ENCODE measurements at places on chromosomes 4 and X.

DNA sequence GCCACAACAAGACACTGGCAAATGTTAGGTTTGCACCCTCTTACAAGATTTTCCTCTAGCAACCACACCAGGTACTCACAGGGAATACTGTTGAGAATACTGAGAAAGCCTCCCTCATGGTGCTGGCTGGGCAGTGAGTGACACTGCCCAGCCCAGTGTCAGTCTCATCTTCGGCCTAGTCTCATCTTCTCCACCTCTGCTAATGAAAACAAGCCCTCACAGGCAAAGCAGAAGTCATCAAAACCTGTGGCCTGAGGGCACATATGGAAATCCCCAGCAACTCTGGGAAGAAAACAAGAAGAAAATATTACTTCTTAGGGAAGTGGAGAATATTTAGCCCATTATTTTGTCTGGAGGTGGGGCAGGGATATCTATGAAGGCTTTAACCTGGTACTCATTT is 7.9 kb upstream of the ADAM29 start:
- DNase-seq = no peak

DNA sequence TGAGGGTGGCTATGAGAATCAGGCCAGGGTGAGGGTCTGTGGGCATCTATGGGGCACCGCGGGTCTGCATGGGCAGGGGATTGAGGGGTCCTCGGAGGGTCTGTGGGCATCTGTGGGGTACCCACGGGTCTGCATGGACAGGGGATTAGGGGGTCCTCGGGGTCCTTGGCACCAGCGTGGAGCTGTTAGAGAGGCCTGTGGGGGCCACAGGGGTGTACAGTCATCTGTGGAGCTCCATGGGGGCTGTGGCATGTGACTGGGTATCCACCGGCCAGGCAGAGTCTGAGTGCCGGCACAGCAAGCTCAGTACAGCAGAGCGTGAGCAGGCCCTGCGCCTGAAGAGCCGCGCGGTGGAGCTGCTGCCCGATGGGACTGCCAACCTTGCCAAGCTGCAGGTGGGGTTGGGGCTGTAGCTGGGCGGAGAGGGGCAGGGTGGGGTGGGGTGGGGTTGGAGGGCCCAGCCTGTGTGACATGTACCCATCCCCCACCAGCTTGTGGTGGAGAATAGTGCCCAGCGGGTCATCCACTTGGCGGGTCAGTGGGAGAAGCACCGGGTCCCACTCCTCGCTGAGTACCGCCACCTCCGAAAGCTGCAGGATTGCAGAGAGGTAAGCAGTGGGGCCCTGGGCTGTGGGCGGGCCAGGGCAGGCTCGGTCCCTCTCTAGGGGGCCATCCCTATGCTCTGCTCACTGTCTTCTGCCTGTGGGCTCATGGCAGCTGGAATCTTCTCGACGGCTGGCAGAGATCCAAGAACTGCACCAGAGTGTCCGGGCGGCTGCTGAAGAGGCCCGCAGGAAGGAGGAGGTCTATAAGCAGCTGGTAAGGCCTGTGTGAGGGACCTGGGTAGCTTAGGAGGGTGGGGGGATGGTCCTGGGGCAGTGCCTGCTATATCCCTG is 12.9 kb downstream of the CCDC22 start:
- DNase-seq = no peak

- no peak for DNase-seq
Observed at GRCh38 chr4:152352622-152353116, 183.2 kb downstream of the FBXW7 start.

GRCh38 chr4:165635381-165635780 is 237.7 kb upstream of the TLL1 start:
- no peak for DNase-seq

DNA sequence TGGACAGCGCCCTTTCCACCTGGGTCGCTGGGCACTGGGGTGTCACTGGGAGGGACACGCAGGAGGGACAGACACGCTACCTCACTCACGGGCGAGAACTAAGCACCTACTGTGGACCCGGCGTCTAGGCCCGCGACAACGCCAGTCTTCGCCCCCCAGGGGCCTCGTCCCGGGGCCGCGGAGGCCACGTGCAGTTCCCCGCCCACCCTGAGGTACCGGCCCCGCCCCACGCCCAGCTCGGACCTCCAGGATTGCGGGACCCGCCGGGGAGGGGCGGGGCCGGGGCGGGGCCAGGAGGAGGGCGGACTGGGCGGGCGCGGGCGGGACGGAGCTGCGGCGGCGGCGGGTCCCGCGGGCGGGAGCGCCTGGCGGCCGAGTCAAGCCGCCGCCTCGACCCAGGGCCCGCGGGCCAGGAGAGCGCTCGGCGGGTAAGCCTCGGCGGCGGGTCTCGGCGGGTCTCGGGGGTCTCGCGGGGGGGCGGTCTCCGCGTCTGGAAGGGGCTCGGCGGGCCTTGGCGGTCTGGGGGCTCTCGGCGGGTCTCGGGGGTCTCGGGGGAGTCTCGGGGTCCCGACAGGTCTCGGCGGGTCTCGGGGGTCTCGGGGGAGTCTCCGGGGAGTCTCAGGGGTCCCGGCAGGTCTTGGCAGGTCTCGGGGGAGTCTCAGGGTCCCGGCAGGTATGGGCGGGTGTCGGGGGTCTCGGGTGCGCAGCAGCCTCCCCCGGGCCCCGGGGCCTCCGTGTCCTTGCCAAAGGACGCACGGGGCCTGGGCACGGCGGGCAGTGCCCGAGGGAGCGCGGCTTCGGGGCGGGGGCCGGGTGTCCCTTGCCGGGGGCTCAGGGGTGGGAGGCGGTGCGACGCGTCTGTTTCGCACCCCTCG is at the start of gene SH3BP2:
Gene SH3BP2, plus strand, starts transcription at position 375 of the 875 bp plus-strand sequence. CDS start 27,533 bp downstream, outside the sequence.
- peak; percentile 74 for DNase-seq

GRCh38 chrX:13506574-13506973 is 62.8 kb upstream of the EGFL6 start:
- DNase-seq = peak; percentile 40

DNA sequence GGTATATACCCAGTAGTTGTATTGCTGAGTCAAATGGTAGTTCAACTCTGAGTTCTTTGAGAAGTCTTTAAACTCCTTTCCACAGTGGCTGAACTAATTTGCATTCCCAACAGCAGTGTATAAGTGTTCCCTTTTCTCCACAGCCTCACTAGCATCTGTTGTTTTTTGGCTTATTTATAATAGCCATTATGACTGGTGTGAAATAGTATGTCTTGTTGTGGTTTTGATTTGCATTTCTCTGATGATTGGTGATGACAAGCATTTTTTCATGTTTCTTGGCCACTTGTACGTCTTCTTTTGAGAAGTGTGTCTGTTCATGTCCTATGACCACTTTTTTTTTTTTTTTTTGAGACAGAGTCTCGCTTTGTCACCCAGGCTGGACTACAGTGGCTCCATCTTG is 30.5 kb downstream of the GPR50 start:
- DNase-seq = no peak

DNA sequence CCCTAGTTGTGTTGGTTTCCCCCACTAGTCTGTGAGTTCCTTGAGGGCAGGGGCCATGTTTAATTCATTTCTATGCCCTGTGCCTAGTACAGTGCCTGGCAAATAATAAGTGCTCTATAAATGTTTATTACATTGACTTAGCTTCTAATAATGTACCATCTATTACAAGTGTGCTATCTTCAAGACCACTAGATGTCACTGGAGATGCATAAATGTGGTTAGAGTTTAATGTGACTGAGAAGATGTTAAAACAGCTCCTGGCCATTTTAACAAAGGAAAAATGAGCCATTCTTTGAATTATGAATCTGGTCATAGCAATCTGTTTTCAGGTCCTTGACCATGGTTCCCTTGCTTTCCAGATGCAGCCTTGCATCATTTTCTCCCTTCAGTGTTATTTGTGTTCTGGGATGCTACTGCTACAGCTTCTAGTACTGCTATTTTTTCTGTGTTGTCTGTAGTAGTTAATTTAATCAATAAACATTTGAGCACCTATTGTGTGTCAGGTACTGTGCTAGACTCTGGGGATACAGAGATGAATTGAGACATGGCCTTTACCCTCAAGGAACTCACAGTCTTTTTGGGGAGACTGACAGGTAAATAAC is 43.2 kb downstream of the SLC9A6 start:
- peak; percentile 8 for DNase-seq

DNA sequence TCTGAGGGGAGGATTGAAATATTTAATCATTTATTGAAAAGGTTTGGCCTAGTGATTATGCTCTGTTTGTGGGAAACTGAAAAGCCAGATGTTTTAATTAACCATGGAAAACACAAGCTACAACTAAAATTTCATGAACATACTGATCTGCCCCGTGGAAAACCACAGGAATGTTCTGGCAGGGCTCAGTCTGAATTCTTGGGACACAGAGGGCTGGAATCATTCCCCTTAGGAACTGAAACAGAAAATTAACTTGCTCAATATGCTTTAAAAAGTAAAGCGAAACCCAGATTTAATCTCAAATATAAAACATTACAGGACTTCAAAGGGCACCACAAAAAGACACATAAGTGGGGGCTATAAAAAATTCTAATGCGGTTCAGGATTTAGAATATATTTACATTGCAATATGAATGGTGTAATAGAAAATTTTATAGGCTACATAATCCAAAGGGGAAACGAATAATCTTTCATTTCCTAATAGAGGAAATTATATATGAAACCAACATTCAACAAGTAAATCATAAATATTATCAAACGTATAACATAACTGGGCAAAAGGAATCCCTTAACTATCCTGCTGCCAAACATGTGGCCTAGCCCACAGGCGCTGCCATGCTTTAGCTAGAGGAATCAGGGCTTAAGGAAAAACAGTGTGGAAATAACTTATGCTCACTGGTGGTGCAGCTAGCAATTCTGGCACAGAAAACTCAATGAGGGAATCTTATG is 70.9 kb downstream of the APBB2 start:
- no peak for DNase-seq

GRCh38 chr4:109026588-109026987 is 263.7 kb upstream of the ETNPPL start:
- no peak for DNase-seq

DNA sequence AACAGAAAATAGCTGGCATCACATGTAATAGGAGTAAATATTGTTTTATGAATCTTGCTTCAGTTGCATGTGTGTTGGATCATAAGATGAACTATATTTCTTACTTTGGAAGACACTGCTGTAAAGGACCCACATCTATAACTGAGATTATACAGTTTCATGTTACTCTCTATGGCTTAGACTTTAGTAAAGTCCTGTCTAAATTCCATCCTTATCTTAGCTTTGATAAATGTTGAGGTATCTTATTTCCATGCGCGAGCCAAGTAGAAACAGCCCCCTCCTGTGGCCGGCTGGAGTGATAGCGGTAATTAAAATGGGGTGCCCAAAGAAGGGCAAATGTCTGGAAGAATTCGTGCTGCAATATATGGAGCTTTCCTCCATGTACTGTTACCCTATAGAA is 43.0 kb downstream of the CCDC158 start:
- peak; percentile 35 for DNase-seq

- DNase-seq = no peak
Observed at GRCh38 chrX:10111364-10112148, 45.2 kb upstream of the CLCN4 start.

- peak; percentile 92 for DNase-seq
Observed at GRCh38 chr4:2484993-2485392, 16.1 kb downstream of the RNF4 start.

GRCh38 chr4:22850630-22851029 is 157.9 kb downstream of the GBA3 start:
- DNase-seq = no peak

GRCh38 chr4:177879851-177880250 is 437.6 kb upstream of the AGA start:
- no peak for DNase-seq

GRCh38 chrX:24149351-24150050 is at the start of gene ZFX:
ZFX (plus strand) TSS chrX:24149729; CDS start chrX:24172743, 23,014 bp downstream.
- no peak for DNase-seq

DNA sequence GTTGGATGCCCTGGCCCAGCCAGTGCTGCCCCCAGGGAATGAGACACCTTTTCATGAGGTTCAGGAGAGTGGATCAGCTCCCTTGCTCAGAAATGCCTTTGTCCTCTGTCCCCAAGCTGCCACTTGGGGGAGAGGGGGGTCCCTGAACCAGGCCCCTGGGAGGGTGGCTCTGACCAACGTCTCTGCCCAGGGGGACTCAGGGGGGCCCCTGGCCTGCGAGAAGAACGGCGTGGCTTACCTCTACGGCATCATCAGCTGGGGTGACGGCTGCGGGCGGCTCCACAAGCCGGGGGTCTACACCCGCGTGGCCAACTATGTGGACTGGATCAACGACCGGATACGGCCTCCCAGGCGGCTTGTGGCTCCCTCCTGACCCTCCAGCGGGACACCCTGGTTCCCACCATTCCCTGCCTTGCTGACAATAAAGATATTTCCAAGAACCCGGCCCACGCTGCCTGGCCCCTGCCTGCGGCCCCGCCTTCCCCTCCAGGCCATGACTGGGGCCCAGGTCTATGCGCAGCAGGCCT is 7.3 kb downstream of the HGFAC start:
- no peak for DNase-seq

- DNase-seq = no peak
Observed at GRCh38 chr4:181541396-181541795, 701.8 kb upstream of the TENM3 start.

DNA sequence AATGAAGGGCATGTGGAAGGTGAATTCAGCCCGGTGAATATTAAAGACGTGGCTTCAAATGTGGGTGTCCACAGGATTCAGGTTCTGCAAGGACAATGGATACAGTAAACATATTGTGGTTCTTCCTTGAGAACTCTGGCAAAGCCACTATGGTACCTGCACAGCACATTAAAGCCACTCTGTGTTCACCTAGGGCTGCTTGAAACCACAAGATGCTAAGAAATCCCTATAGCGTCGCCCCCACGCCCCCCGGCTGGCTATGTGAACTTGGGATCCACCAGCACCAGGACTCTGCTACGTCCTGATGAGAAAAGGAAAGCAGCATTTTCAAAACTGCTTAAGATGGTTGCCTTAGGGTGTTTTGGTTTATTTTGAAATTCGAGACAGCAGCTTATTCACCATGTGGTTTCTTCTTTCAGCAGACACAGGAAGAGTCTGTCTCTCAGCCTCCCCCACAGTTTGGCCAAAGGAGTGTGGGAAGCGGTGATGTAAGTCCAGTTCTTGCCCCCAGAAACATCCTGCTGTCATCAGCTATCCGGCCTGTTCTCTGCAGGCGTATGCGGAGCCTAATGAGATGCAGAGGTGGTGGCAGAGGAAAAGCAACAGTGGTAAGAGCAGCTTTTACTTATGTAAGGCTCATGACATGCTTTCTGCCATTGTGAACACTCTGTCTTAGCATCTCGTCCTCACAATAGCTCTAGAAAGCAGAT is 111.5 kb downstream of the AFAP1 start:
- peak; percentile 32 for DNase-seq

DNA sequence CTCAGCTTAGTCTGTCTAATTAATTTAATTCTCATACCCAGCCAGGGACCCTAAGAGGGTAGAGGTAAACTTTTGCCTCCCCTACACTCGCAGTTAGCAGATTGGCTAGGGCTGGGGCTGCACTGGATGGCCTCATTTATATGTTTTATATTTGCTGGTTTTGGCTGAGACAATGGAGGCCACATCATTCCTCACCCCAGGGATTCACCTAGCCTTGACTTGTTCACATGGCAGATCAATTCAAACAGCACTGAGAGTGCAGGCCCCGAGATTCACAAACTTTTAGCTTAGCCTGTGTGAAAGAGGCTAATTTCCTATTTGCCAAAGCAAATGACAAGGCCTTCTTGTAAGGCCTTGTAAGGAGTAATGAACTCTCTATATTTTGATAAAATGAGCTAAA is 844.4 kb downstream of the ARAP2 start:
- no peak for DNase-seq

GRCh38 chr4:15592799-15593198 is 62.4 kb downstream of the FBXL5 start:
- no peak for DNase-seq

Measured in HL-60 (cell line).